Stimulated activated naive CD4-positive, alpha-beta T cell (primary cell): ENCODE measurements at places on chromosomes 4 and X.

DNA sequence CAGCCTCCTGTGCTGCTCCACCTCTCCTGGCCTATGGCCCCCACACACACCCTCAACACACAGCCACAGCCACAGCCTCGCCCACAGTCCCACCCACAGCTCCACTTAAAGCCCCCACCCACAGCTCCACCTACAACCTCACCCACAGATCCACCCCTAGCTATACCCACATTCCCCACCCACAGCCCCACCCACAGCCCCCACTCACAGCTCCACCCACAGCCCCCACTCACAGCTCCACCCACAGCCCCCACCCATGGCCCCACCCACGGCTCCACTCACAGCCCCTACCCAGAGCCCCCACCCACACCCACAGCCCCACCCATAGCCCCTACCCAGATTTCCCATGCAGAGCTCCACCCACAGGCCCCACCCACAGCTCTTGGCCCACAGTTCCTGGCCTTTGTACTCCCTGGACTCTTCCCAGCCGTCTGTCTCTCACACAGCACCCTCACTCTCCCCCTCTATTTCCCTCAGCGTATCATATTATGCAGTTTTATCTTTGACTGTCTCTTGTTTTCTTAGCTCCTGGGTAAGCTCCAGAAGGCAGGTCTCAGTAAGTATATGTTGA, 322.5 kb downstream of the EVC2 start:
- no peak for DNase-seq

GRCh38 chr4:3329887-3330286, 37.1 kb downstream of the RGS12 start:
- no peak for DNase-seq

DNA sequence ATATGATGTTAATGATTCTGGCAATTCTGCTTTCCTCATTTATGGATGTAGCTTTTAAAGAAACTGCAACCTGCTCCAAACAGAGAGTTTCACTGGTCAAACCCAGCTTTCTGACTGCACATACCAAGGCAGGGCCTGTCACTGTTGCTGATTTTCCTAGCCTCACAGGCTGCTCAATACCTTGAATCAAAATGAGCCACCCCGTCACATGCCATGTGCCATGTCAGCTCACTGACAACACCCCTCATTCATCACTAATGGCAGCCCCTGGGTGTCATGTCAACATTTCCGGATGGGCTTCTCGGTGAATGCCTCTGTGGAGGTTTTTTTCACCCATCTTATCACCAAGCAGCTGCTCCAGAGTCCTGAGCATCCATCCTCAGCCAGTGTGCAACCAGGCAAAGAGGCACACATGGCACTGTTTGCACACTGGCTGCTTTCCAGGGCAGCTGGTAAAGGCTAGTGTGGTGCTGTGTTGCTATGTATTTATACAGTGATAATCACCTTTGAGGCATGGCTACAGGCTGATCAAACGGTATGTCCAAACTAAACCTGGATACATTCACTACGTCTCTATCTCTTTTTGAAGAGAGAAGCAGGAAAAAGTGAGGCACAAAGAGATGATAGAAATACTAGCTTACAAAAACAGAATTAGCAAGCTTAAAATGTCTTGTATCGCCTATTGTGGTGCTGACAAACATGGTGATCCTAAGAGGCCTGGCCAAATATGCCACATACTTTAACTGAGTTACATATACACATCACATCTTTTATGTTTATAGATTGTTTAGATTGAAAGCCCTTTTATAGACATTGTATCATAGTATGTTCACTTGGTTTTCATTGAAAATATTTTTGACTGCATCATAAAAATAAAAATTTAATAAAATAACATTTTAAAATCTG, 94.6 kb upstream of the INPP4B start:
- DNase-seq, result no peak

GRCh38 chr4:186621959-186622553, 66.7 kb upstream of the MTNR1A start:
- no peak for DNase-seq

- no peak for DNase-seq
These were observed 100.6 kb upstream of the PRPS2 start for GRCh38 chrX:12690646-12691045.

GRCh38 chr4:104966349-104967033, 180.2 kb upstream of the TET2 start:
- no peak for DNase-seq

DNA sequence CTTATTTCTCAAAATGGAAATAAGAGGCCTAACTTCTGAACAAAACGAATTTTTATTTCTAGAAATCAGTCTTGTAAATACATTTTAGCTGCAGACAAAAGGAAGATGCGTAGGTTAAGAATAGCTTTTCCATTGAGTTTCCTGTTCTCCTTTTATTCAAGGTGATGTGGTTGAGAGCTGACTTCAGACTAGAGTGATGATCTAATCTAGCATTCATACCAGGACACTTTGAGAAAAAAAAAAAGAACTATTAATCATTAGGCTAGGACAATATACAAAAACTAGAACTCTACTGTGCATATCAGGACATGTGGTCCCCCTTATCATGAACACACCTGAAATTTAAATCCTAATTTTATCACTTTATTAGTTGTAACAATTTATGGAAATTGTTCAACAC, 884.5 kb upstream of the EPHA5 start:
- DNase-seq, result no peak

DNA sequence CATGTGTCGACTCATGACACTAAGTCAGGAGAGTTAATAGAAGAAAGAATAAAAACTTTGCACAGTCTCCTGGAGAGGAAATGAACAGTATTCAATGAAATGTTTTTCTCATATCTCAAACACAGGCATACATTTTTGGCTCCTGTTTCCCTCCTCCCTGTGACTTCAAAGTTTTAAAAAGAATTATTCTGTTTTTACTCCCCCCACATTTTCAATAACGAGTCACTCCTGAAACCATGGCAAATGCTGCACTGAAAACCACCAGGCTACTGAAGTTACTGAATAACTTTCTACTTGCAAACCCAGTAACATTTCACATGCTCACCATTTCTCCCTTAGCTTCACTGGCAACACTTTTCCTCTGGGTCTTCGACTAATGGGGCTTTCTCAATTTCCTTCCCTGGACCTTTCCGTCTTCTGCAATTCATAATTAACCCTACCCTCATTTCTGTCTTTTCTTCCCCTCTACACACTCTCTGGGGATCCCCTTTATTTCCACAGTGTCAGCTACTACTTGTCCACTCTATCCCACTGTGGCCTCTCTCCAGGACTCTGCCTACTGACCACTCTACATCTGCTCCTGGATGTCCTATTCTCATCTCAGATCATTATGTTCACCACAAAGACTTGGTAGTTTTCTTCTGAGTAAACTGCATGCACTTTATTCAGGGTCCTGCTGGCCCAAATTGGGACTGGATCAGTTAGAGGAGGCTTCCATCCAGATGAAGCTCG, 225.8 kb upstream of the ETNPPL start:
- DNase-seq, result no peak
